ENCODE measurements at places on chromosomes 1 and 21.

GRCh38 chr1:90476994-90477393 lies 240.1 kb downstream of the BARHL2 start:
- DNase-seq = no peak

GRCh38 chr1:49234988-49235387 lies 458.3 kb upstream of the BEND5 start:
- no peak for DNase-seq

DNA sequence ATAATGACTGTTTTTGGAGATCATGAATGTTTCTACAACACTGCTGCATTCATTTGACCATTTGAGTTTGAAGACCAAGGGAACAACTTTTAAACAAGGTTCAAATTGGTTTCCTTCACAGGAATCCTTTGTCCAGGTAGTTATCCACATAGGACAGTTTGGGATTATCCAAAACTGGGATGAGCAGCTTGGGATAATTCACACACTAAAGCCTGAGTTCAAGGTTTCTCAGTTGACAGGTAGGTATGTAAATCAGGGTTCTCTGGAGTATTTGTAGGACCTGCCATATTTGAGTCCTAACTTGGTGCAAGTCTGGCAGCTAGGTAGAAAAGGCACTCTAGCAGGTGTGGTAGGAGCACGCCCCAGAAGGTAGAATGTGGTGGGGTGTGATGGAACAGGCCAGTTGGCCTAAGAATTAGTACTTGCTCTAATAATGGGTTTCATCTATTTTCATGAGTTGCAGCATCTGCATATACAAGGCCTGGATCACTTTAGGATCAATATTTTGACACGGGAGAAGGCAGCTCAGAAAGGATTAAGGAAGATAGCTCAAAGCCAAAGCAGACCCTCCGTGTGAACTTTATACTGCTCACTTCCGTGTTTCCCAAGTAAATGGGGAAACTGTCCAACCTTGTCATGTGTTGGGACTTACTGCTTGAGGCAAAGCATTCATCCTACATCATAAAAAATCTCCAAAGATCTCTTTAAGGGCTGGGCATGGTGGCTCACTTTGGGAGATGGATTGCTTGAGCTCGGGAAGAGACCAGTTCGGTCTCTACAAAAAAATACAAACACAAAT lies 14.1 kb upstream of the RAB42 start:
- no peak for DNase-seq

DNA sequence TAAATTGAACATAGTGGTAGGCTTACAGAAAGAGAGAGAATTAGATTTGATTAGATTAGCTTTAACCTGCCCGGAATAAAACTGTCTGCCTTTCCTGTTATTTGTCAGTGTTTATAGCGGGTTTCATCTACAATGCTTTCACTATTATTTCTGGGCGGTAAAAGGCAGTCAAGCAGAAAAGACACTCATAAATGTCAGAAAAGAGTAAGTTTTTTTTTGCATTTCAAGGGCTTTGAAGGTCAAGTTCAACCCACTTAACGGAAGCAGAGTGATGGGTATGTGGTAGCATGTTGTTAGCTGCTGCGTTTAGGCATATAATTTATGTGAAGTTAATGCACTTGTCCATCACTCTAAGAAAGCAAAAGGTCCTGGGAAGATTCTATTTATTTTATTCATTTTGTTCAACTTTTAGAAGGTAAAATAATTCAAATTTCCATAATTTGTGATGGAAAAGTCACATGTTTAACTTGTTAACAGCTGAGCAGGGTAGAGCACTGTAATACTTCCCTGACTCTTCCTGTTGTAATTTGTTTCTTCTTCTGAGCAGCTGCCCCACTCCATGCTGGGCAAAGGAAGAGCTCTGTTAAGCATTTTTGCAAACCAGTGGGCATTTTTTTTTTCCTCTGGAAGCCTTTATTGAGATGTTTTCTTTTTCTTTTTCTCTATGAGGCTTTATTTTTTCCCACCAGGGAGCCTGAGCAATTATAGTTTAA lies 220.1 kb downstream of the ST6GALNAC3 start:
- no peak for DNase-seq

GRCh38 chr21:42705746-42706374 lies 52.4 kb downstream of the PDE9A start:
- no peak for DNase-seq

DNA sequence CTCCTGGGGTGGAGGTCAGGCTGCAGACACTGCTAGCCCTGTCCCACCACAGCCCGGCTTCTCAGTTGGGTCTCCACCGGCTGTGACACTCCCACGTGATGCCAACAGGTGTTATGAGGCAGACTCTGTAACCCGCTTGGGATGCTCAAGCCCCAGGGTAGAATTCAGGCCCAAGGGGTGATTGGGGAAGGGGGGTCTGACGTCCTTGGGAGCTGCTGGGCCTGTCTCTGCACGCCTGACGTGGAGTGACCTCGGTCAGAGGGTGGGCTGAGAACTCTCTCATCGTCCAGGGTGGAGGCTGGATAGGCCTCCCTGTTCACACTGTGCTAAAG lies 7.7 kb upstream of the HES5 start:
- DNase-seq = no peak

DNA sequence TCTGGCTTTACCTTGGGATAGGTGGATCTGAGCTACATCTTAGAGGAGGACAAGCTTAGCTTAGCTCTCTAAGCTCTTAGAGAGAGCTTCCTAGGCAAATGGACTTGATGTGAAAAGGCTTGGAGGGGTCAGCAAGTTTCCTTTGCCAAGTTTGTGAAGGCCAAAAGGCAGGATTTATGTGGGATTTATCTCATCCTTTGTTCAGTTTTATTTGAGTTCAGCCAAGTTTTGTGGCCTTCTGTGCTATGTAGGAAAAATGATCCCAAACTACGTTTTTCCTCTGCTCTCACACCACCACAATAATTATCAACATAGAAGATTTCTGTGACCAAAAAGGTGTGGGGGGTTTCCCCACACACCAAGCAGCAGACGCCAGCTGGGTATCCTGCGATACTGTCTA lies 26.0 kb upstream of the RNF11 start:
- no peak for DNase-seq

- no peak for DNase-seq
Observed at GRCh38 chr1:3530086-3530925, 75.8 kb downstream of the ARHGEF16 start.

DNA sequence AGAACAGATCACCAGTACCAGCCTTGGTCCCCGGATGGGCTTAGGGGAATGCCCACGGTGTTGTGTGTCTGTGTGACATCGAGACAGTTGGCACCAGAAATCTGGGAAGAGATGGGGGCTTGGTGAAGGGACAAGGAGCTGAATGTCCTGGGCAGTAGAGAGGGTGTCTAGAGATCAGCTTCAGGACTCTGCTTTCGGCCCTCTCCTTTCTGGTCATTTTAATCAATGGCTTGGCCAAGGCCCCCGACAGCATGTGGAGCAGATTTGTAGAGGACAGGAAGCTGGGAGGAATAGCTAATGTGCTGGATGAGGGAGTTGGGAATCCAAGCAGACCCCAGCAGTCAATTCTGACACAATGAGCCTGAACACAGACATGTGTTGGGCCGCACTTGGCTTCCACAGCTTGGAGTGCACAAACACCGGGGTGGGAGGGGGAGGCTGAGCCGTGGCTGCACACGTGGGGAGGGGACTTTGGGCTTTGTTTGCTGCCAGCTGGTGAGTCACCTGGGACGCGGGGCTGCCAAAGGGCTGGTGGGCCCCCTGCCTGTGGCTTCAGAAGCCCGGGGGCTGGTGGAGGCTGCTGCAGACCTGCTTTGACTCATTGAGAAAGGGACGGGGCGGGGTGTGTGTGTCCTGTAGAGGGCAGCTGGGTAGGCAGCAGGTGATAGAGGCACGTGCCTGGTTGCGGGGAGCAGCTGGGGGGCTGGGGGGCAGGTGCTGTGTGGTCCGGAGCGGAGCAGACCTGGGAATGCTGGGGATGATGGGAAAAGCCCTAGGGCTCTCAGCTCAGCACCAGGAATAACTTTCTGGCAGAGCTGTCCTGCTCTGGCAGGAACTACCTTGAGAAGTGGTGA lies 20.9 kb downstream of the SLC1A7 start:
- peak; percentile 51 for DNase-seq

DNA sequence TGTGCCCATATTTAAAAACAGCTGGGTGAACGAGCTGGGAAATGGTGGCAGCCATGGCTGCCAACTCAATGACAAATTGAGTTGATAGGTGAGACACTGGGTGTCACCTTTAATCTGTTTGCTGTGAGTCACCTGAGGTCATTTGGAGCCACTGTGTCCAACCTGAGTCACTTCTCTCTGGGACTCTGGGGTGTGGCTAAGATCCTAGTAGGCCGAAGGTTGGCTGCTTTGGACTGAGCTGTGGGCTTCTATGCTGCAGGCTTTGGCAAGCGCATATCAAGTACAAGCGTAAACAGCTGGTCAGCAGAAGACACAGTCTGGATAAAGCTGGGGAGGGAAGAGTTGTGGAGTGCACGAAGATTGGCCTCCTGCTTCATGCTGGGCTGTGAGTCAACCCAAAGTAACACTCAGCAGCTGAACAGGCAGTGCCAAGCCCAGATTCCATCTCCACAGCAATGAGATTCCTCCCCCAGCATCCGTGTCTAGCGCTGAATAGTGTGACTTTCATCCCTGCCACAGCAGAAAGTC lies 24.0 kb downstream of the TEX35 start:
- DNase-seq = peak; percentile 68

GRCh38 chr1:11314959-11315358 lies 42.0 kb downstream of the UBIAD1 start:
- no peak for DNase-seq

- DNase-seq = no peak
Observed at GRCh38 chr1:81349194-81349965, 451.4 kb upstream of the ADGRL2 start.

GRCh38 chr1:55245781-55246180 lies 30.6 kb upstream of the USP24 start:
- DNase-seq = no peak

DNA sequence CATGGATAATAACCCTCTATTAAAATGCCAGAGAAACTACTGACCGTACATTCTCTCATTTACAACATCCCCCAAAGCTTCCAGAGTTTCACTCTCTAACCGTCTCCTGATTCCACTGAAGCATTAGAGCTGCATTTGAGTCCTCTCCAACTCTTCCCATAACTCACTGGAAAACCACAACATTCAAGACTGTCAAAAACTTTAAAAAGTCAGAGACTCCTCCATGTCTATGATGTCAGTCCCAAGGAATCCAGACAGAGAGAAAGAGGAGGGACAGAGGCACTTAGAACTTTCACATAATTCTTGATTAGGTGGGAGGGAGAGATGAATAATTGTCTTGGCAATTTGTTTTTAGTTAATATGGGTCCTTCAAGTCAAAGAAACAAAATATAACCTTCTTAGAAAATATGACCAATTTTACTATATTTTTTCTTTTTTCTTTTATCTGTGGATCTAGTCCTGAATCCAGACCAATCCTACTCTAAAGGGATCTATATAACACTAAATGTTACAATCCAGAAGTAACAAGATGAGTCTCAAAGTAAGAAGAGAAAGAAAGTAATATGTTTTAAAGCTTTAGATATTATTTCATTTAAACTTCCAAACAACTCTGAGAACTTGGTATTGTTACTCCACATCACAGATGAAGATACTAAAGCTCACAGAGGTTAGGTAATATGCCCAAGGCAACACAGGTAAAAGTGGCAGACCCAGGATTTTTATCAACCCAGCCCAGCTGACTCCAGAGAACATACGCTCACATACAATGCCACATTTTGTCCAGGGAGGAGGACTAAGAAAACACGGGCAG lies 23.8 kb downstream of the OTUD7B start:
- DNase-seq = no peak

- DNase-seq = no peak
Observed at GRCh38 chr1:116329524-116330341, 43.3 kb upstream of the ATP1A1 start.

GRCh38 chr1:81455481-81455880 lies 345.3 kb upstream of the ADGRL2 start:
- DNase-seq = no peak

GRCh38 chr1:43716559-43717281 lies 9.4 kb downstream of the ST3GAL3 start:
- no peak for DNase-seq

GRCh38 chr1:31765041-31765467 lies 914 bp upstream of the ADGRB2 start:
- no peak for DNase-seq

DNA sequence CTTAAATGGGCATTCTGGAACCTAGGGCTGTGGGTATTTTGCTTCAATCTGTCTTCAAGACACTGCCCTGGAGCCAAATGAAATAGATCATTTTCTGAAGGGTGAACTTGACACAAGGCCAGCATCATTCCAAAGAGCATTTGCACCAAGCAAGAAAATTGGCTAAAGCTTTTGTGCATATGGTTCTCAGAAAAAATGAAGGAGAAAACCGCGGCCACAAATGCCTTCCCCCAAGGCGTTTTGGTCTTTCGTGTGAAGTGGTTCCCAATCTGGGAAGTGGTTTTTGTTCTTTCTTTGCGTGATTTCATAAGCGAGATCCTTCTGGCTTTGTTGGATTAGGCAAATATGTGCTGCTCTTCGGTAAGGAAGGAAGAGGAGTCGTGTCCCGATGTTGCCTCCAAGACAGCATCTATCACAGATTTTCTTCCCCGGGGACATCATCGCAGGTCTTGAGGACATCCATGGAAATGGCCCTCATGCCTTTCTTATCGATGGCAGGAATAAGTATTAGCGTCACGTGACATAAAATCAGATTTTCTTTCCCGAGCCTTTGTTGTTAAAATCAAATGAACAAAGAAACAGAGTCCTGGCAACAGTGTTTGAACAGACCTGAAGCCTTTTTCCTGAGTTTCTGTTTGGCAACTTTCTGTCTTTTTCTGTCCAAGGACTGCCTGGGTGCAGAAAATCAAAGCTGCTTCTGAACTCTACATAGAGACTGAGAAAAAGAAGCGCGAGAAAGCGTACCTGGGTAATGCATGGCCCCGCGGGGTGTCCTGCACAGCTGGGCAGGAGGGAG lies 31.0 kb downstream of the ATP5PO start:
- DNase-seq = no peak

- DNase-seq = no peak
Observed at GRCh38 chr1:71245246-71245645, 164.4 kb upstream of the ZRANB2 start.

DNA sequence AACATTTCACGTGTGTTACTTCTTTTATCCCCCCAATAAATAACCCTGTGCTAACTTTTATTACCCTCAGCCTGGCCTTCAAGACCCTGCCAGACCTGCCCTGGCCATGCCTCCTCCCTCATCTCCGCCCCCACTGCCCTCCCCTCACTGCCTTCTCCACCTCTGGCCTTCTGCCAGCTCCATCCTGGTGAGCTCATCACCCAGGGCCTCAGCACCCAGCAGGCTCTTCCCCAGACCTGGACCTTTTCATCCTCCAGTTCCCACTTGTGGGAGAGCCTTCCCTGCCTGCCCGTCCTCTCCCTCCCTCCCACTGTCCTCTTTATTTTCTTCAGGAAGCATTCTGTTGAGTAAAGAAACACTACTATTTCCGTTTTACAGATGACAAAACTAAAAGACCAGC lies 72.0 kb downstream of the SLC66A1 start:
- DNase-seq = no peak

GRCh38 chr21:43925096-43925481 lies 60.1 kb downstream of the AGPAT3 start:
- no peak for DNase-seq

DNA sequence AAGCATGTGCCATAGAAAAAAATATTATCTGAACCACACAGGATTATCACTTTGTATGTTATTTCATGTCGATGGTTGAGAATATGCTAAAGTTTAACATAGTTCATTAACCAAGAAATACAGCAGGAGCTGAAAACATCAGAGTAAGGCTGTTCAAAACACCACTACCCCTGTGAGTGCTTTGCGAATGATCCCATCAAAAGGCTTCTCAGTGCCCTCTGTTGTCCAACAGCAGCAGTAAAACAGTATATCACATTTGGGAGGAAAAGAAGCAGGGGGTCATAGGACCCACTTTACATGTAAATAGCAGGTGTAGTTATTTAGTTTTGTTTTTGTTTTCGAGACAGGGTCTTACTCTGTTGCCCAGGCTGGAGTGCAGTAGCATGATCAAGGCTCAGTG lies 289.4 kb upstream of the FMN2 start:
- no peak for DNase-seq
